ENCODE measurements at places on chromosomes 11 and 22. TPM values are rescaled to one million over a fixed set of nuclear protein-coding genes. Genes with fewer than 3 reads are reported as not detected.

The PKDREJ gene
- 0.44 TPM for polyA plus RNA-seq

The TPBGL gene
- 0.24 TPM for polyA plus RNA-seq

The CEND1 gene
- 0.29 TPM for polyA plus RNA-seq

The CD3E gene
- 0.35 TPM for polyA plus RNA-seq

The ANO1 gene
- 12.5 TPM for polyA plus RNA-seq

The SRPRA gene
- 79.5 TPM for polyA plus RNA-seq

The CHADL gene
- polyA plus RNA-seq, result 2.7 TPM

The PHOX2A gene
- not detected for polyA plus RNA-seq

All from right renal cortex interstitium (tissue), 3 donors.